ENCODE measurements at places on chromosomes 1 and 21.

GRCh38 chr21:20856926-20857325 lies 141.3 kb upstream of the NCAM2 start:
- DNase-seq = no peak

- no peak for DNase-seq
Observed at GRCh38 chr1:84192681-84193080, 48.6 kb downstream of the PRKACB start.

GRCh38 chr1:47243910-47244309 lies 11.9 kb upstream of the TAL1 start:
- no peak for DNase-seq

DNA sequence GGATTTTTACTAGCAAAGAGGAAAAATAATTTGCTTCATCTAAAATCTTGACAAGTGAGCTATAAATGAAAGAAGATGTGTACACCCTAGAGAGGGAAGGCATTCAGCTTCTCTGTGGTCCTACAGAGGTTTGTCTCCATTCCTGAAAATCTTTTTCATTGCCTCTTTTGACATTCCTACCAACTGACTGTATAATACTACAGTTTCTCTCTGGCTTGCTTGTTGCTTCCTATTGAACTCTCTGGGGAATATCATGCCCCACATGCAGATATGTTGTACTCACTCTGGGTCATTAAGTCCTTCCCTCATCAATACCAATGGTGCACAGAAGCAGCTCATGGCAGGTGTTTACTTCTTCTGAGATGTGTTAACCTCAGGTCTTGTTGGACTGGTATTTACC lies 371.2 kb upstream of the PLXNA2 start:
- peak; percentile 35 for DNase-seq

DNA sequence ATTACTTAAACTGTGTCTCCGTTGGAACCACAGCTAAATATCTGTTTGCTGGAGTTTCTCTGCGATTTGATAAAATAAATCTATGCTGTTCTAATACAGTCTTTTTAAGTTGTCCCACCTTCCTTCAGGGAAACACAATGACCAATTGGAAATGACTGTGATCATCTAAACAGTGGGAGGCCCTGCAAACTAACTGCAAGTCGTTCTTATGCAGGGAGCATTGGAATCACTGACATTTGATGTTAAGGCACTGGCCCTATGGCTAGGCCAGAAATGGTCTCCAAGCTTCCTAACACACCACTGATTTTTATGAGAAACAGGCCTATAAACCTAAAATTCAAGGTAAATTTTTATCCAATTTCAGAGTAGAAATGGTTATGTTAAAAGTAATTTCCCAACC lies 645.2 kb downstream of the LMO4 start:
- no peak for DNase-seq

DNA sequence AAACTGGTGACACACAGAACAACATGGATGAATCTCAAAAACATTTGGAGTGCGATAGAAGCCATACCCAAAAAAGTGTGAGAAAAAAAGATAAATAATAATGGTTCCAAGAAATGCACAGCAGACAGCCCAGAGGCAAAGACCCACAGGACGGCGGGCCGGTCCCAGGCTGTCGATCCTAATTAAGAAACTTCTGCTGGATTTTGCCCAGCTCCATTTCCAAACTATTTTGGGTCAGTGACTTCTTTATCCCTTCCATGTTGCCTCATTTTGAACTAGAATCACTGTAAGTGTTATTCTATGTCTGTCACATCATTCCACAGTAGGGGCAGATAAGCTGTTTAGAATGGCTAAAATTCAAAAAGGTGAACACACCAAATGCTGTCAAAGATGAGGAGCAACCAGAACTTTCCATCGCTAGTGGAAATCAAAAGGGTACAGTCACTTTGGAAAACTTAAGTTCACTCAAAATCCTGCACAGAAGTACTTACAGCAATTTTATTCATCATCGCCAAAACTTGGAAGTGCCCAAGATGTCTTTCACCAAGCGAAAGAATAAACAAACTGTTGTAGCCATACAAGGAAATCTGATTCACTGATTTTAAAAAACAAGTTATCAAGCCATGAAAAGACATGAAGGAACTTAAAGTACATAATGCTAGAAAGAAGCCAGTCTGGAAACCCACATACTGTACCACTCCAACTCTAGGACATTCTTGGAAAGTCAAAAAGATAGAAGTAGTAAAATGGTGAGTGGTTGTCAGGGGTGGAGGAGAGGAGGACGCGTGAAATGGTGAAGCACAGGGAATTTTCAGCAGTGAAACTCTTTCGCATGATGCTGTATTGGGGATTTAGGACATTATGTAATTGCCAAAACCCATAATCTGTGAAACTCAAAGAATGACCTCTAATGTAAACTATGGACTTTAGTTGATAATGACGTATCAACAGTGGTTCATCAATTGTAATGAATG lies 7.5 kb downstream of the NBPF1 start:
- no peak for DNase-seq

- no peak for DNase-seq
Observed at GRCh38 chr1:174743654-174744561, 255.8 kb upstream of the CACYBP start.

DNA sequence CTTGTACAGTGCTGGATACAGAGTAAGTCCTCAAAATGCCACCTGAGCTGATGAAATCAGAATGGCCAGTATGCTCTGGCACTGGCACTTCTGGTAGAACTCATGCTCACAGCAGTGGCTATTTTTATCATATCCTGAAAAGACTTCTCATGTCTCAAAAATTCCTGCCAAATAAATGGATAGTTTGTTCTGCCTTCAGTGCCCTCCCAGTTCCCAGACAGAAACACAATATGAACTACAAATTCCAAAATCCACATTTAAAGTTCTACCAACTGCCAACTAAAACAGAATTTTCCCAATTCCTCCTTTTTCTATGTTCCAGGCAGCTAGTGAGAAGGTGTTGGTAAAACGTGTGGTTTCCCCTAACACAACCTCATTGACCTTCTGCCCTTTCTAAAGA lies 51.4 kb upstream of the RGS1 start:
- no peak for DNase-seq

DNA sequence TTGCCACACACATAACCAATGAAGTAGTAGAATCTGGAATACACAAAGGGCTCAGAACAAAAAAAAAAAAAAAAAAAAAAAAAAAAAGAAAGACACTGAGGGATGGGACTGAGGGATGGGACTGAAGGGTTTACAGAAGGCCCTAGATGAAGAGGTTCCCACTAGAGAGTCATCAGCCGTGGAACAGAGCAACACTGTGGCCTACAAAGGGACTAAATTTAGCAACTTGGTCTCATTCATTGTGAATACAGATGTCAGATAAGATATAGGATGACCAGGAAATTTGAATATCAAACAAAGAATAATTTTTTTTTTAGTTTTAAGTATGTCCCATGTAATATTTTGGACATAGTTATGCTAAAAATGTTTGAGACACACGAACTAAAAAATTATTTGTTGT lies 62.1 kb downstream of the GLUL start:
- no peak for DNase-seq

- DNase-seq = no peak
Observed at GRCh38 chr1:165635329-165635728, 4.3 kb downstream of the MGST3 start.

- no peak for DNase-seq
Observed at GRCh38 chr1:103584537-103584936, 13.1 kb downstream of the AMY2B start.

DNA sequence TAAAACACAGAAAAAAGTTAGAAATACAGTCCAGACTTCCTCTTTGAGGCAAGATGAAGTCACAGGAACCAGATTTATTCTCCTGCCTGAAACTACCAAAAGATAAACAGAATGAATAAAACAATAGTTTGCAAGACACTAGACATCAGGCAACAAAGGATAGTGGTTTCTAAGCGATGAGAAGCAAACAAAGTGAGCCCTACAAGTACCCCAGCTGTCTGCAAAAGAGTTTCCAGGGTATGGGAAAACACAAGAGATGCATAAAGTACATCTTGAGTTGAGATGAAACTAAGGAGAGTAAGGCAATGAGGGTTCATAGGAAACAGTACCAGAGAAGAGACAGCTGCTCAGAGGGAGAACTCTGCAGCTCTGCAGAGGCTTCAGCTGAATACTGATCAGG lies 83.3 kb upstream of the COL24A1 start:
- no peak for DNase-seq

DNA sequence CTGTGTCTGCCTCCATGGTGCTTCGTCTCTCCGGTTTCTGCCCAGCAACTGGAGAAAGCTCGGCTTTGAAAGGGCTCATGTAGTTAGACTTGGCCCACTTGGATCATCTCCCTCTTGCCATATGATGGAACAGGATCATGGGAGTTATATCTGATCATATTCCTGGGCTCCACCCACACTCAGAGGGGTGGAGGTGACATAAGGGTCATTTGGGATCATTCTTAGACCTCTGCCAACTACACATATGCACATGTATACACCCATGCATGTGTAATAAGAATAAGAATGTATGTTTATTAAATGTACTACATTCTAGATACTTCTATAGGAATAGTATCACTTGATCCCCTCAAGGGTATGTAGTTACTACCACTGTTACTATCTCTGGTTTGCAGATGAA lies 74.1 kb upstream of the WNT4 start:
- DNase-seq = no peak

DNA sequence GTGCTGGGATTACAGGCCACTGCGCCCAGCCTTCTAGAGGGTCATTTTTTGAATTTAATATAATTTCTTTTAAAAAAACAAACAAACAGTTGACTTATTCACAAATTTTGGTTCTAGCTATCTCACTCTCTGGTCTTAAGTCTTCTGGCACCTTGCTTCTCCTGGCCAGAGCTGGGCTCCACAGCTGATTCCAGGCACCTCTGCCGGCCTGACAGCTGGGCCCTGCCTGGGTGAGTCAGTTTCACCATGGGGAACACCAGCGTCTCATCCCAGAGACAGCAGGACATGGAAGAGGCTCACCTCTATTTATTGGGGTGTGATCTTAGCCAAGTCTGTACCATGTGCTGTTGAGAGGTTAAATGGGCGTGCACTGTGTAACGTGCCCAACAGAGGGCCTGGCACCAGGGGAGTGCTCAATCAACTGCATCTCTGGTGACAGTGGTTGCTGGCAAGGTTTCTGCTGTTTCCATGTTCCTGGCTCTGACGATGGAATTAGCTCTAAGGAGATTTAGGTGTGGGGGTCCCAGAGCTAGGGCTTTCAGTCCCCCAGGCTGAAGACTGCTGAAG lies 956 bp downstream of the CPLANE2 start:
- no peak for DNase-seq

DNA sequence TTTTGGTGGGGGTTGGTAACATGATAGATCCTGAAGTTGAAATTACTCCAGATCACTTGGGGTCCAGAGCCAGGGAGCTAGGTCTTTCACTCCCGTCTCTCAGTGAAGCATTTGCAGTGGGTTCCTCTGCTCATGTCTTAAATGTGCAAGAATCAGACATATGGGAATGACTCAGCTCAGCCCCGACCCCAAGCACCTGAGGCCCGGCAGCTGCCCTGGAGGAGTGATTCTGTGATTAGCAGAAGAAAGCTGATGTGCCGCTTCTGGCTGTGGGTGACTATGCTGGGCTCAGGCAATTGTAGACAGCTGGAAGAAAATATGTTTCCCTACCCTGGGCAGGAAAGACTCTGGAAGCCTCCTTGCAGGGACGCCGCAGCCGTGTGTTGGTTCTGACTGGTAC lies 601.7 kb downstream of the NPHP4 start:
- DNase-seq = no peak

DNA sequence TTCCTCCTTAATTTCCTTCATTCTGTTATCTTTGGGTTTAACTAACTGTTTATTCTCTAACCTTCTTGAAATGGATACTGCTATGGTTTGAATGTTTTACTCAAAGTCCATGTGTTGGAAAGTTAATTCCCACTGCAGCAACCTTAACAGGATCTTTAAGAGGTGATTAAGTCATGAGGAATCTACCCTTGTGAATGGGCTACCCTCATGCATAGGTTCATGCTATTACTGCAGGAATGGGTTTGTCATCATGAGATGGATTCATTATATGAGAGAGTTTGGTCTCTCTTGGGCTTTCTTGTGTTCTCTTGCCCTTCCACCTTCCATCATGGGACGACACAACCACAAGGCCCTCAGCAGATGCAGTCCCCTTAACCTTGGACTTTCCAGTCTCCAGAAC lies 516.9 kb downstream of the ADGRL2 start:
- no peak for DNase-seq

DNA sequence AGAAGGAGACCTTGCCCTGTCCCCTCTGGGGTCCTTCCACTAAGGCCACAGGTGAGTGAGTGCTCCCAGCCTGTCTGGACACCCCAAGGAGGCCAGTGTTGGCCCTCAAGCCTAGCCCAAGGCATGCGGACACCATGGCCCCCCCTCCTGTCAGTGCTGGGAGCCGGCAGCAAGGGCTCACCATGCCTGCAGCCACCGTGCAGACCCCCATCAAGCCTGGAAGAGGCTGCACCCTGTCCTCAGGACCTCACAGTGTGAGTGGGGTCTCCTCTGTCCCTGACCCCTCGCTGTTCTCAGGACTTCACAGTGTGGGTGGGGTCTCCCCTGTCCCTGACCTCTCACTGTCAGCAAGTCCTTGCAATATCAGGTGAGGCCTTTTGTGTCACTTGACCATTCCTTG lies 33.2 kb upstream of the PRSS38 start:
- DNase-seq = no peak

GRCh38 chr1:183780159-183780558 lies 24.8 kb upstream of the RGL1 start:
- DNase-seq = no peak

- DNase-seq = no peak
Observed at GRCh38 chr1:78033797-78034172, 12.0 kb upstream of the GIPC2 start.

GRCh38 chr1:237140986-237141385 lies 99.0 kb downstream of the RYR2 start:
- DNase-seq = no peak

DNA sequence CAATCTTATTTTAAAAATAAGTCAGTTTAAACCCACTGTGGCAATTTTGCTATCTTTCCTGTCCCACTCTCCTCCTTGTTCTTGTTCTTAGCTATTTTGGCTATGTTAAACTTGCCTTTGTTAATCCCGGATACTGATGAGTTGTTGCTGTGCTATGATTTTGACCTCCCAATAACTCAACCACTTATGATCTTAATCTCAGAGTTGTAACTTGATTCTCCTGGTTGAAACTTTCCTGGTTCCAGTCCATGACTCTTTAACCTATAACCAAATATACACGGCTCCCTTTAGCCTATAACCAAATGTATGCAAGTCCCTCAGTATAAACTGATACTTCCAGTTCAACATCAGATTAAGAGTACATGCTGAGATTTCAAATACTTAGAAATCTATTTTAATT lies 15.6 kb upstream of the ACADM start:
- DNase-seq = no peak
